ENCODE measurements at places on chromosomes 3 and 15. TPM values are rescaled to one million over a fixed set of nuclear protein-coding genes. Genes with fewer than 3 reads are reported as not detected.

- H3K27me3 ChIP-seq: no peaks in the 10 kb centered on the region
- no peak overlapping the region for H3K27ac ChIP-seq
- no peak overlapping the region for H3K4me3 ChIP-seq
- DNase-seq: no peak
- H3K36me3 ChIP-seq: no peaks in the 10 kb centered on the region
Observed at GRCh38 chr3:13072239-13072599, 1.0 kb downstream of the IQSEC1 start.

GRCh38 chr15:80060356-80061006 lies 1.0 kb downstream of the ZFAND6 start:
- no peaks in the 10 kb centered on the region for H3K36me3 ChIP-seq
- H3K4me1 ChIP-seq: peaks cover 26% of the 10 kb centered on the region
- DNase-seq: peak; percentile 43
- no peaks in the 10 kb centered on the region for H3K27me3 ChIP-seq
- H3K4me3 ChIP-seq: peak overlapping the region; percentile 46

DNA sequence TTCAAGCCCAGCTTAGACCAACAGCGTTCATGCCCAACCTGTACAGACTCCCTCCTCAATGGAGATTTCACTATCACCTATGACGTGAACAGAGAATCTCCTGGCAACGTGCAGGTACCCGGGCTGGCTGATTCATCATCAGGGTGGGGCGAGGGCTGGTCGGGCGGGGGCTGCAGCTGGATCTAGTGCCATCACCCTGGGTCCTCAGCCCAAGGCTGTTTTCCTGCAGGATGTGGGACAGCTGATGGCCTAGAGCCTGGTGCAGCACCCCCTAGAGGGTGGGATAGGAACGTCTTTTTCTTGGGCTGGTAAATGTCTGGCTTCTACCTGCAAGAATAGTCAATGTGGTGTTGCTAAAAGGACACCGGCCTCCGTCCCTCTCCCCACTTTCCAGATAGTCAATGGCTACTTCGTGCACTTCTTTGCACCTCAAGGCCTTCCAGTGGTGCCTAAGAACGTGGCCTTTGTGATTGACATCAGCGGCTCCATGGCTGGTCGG lies 4.4 kb downstream of the ITIH3 start:
- DNase-seq: peak; percentile 31
- no peaks in the 10 kb centered on the region for H3K27me3 ChIP-seq
- peaks cover 10% of the 10 kb centered on the region for H3K4me1 ChIP-seq
- H3K4me3 ChIP-seq: no peak overlapping the region
- no peaks in the 10 kb centered on the region for H3K36me3 ChIP-seq
- H3K27ac ChIP-seq: no peak overlapping the region

GRCh38 chr3:126557415-126557745 lies 1.4 kb downstream of the C3orf22 start:
- no peaks in the 10 kb centered on the region for H3K4me1 ChIP-seq
- H3K27ac ChIP-seq: no peak overlapping the region
- no peak for DNase-seq

DNA sequence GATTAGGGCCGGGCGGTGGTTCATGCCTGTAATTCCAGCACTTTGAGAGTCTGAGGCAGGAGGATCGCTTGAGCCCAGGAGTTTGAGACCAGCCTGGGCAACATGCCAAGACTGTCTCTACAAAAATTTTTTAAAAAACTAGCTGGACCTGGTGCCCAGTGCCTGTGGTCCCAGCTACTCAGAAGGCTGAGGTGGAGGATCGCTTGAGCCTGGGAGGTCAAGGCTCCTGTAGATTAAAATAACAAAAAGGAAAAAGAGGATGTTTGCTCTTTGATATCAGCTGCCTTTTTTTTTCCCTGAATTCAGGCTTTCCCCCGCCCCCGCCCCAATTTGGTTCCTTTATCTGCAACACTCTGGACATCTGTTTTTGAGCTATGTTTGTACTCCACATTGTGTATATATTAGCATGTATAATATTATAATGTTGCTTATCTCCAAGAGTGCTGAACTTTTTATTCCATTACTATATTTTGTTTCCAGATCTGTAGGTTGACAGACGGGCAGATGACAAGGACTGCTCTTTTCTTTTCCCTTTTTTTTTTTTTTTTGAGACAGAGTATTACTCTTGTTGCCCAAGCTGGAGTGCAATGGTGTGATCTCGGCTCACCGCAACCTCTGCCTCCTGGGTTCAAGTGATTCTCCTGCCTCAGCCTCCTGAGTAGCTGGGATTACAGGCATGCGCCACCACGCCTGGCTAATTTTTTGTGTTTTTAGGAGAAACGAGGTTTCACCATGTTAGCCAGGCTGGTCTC lies 4.6 kb downstream of the SNAP23 start:
- peak; percentile 13 for DNase-seq
- peak overlapping the region; percentile 10 for H3K27ac ChIP-seq
- no peaks in the 10 kb centered on the region for H3K27me3 ChIP-seq
- peaks cover 25% of the 10 kb centered on the region for H3K4me1 ChIP-seq

Gene HYAL1
- total RNA-seq: 13.0 TPM

Gene IGSF11
- total RNA-seq: 3.0 TPM

DNA sequence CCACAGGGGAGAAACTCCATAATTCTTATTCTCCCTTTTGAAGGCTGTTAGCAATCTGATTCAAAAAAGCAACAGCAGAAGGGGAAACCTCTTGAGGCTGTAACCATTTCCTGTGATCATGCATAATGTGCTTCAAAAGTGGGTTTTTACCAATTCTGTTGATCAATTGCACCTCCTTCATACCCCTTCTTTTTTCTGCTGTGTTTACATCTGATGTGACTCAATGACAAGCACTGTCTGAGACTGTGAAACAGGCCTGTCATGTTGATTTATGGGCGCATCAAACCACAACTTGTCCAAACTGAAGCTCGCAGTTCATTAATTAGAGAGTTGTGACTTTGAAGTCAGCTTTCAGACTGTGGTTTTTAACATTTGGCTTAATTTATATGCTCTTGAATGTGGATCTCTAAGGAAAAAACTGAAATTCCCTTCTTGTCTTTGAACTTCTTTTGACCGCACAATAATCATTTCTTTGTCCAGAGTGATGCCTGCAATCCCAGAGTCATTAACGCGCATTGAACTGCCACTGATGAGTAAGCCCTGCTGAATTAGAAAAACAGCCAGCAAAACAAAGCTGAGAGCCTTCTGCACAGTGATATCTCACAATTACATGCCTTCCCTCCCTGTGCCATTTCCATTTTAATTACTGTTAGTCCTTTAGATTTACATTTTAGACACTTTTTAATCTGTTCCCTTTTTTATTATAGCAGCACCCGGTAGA lies 532.8 kb downstream of the FOXP1 start:
- DNase-seq: no peak
- H3K4me3 ChIP-seq: no peak overlapping the region
- H3K36me3 ChIP-seq: no peaks in the 10 kb centered on the region
- H3K4me1 ChIP-seq: peaks cover 9% of the 10 kb centered on the region

GRCh38 chr3:113948015-113948917 lies 453 bp downstream of the ZDHHC23 start:
- peak overlapping the region; percentile 91 for H3K4me3 ChIP-seq
- H3K36me3 ChIP-seq: no peaks in the 10 kb centered on the region
- peak overlapping the region; percentile 78 for H3K27ac ChIP-seq
- H3K4me1 ChIP-seq: peaks cover 6% of the 10 kb centered on the region
- DNase-seq: peak; percentile 61

GRCh38 chr15:38189671-38190295 lies 62.9 kb upstream of the SPRED1 start:
- H3K27ac ChIP-seq: no peak overlapping the region
- H3K27me3 ChIP-seq: no peaks in the 10 kb centered on the region
- no peaks in the 10 kb centered on the region for H3K4me1 ChIP-seq
- H3K4me3 ChIP-seq: no peak overlapping the region

GRCh38 chr3:127786353-127787070 lies 35.8 kb downstream of the MGLL start:
- H3K27ac ChIP-seq: no peak overlapping the region
- peaks cover 43% of the 10 kb centered on the region for H3K4me1 ChIP-seq
- DNase-seq: peak; percentile 64
- H3K27me3 ChIP-seq: no peaks in the 10 kb centered on the region
- no peaks in the 10 kb centered on the region for H3K36me3 ChIP-seq

Gene DLEC1
- total RNA-seq: 0.78 TPM

Gene SPESP1
- total RNA-seq: not detected

GRCh38 chr15:41102854-41103253 lies 13.2 kb downstream of the INO80 start:
- H3K4me1 ChIP-seq: peaks cover 4% of the 10 kb centered on the region
- no peaks in the 10 kb centered on the region for H3K36me3 ChIP-seq
- H3K27ac ChIP-seq: no peak overlapping the region
- DNase-seq: no peak
- H3K27me3 ChIP-seq: no peaks in the 10 kb centered on the region
- no peak overlapping the region for H3K4me3 ChIP-seq

Gene TRPC1
- total RNA-seq: 6.9 TPM
